T-cell (primary cell): ENCODE measurements at places on chromosomes 5 and 9. TPM values are rescaled to one million over a fixed set of nuclear protein-coding genes. Genes with fewer than 3 reads are reported as not detected.

The STK32A gene
- total RNA-seq, result not detected

The RMI1 gene
- 2.3 TPM for total RNA-seq

The PCDHGB4 gene
- 0.09 TPM for total RNA-seq

The SLC6A18 gene
- total RNA-seq, result not detected

The MARVELD2 gene
- 1.2 TPM for total RNA-seq

- DNase-seq, result no peak
Measured at GRCh38 chr5:175815126-175815913, 56.1 kb upstream of the CPLX2 start.

DNA sequence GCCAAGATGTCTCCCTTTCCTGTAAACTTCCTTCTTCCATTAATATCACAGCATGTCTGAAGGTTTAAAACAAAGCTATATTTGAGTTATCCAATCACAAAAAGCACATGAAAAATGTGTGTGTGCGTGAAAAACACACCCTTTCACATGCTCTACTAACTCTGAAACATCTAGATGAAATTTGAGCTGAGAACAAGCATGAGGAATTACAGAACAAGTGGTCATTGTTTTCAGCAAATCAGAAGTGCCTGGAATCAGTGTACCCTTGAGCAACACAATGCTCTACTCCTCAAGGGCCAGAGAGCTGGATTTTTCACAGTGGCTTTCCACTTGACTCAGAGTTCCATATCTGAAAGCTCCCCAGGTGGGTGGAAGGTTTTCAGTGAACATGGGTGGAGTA, 255.9 kb downstream of the PSAT1 start:
- no peak for DNase-seq

DNA sequence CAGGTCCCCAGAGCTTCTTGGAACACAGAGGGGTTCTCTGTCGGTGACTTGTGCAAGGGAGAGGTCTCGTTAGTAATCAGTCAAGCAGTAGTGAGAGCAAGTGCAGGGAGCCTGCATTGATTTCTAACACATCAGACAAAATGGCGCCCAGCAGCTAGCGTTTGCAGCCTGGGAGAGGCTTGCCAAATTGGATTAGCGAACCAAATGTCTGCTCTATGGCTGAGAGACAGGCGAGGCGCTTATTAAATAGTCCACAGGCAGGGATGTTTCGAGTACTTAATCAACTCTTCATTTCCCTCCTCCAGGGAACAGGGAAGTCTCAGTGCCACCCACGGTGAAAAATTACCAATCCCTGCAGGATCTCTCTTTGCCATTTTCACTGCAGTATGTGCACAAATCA, 131.4 kb upstream of the SHB start:
- DNase-seq, result no peak

DNA sequence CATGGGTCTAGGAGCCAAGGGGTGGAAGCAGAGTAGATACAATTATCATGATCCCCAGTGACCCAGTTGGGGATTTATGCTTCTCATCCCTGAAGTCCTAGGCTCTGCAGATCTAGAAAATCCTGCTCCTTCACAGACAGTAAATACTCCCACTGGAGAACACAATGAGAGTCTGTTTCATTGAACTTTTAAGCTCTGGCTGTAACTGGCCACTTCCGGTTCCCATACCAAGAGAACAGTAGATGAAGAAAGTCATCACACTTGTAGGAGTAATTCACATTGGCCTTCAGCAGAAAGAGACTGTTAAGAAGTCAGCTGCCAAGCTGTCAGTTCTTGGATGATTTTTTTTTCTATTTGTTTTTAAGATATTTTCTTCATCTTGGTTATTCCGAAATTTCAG, 597.1 kb downstream of the ACTL7B start:
- DNase-seq, result no peak

DNA sequence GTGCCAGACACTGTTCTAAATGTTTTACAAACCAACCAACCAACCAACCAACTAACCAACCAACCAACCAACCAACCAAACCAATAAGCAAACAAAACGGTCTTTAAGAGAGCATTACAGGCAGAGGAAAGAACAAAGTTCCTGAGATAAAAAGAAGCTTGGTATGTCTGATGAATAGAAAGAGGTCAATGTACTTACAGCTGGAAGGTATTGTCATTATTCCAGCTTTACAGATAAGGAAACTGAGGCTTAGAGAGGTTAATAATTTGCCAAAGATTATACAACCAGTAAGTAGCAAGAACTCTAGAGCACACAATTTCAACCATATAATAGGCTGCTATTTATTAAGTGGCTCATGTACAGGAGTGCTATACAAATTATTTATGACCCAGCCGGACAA, 29.6 kb downstream of the C9orf57 start:
- no peak for DNase-seq
